ENCODE measurements at places on chromosomes 12 and 14.

GRCh38 chr12:46154221-46154985 lies 114.4 kb downstream of the SLC38A1 start:
- peak; percentile 85 for DNase-seq

GRCh38 chr14:47389535-47389934 lies 285.9 kb downstream of the MDGA2 start:
- no peak for DNase-seq

DNA sequence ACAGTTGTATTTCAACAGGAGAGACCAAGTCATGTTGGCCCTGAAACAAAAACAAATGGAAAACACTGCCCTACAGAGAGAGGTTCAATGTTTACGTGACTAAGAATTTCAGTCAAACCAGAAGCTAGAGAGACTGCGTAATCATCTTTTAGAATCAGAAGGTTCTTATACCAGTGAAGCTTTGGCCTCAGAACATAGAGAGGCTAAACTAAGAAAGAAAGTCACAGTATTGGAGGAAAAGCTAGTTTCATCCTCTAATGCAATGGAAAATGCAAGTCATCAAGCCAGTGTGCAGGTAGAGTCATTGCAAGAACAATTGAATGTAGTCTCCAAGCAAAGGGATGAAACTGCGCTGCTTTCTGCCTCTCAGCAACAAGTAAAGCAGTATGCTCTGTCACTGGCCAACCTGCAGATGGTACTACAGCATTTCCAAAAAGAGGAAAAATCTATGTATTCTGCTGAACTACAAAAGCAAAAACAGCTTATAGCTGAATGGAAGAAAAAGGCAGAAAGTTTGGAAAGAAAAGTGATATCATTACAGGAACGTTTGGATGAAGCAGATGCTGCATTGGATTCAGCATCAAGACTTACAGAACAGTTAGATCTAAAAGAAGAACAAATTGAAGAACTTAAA lies 32.5 kb upstream of the NUAK1 start:
- DNase-seq: no peak

GRCh38 chr14:39827901-39828655 lies 395.8 kb upstream of the FBXO33 start:
- DNase-seq: no peak

DNA sequence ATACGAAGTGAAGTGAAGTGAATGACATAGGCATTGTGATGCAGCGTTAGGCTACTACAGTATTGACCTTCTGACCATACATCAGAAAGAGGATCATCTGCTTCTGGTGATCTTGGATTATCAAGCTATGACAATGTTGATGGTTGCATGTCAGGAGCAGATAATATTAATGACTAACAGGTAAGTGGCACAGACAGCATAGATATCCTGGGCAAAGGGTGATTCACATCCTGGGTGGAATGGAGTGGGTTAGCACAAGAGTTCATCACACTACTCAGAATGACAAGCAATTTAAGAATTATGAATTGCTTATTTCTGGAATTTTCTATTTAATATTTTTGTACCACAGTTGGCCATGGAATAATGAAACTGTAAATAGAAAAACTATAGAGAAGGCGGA lies 397.9 kb upstream of the ATP2B1 start:
- DNase-seq: no peak
